ENCODE measurements at places on chromosomes 16 and 17.

- ATAC-seq: no peak
Measured at GRCh38 chr16:30720694-30721093, 21.7 kb downstream of the SRCAP start.

GRCh38 chr16:30858829-30859423, 35.0 kb downstream of the BCL7C start:
- 0 out of 3 replicates have a peak, but pooled peaks have one; percentile 19 for ATAC-seq

DNA sequence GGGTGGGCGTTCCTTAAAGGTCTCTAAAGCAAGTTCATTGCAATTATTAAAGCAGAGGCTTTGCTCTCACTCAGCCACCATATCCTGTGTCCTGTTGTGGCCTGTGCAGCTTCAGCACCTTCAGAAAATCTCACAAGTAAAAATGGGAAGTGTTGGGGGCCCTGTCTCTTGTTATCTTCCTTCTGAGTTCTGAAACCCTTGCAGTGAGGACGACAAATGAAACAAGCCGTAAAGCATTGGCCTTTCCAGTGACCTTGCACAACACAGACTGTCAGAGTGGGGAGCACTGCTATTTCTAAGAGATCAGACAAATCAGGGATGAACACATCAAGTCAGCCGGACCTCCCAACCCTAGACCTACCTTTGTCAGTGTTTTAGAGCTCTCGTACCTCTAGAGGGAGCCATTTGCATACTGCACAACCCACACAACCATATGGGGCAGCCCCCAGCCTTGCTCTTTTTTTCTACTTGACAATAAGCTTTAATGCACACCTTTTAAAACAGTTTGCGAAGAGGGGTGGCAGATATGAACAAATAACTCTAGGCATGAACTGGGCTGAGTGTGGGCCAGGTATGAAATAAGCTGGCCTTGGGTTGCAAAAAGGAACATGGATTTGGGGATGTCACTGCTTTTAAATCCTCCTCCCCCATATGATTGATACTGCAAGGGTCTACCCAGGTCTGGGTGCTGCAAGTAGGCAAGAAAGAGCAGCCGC, 89.8 kb downstream of the KATNIP start:
- peak; percentile 91 for ATAC-seq

DNA sequence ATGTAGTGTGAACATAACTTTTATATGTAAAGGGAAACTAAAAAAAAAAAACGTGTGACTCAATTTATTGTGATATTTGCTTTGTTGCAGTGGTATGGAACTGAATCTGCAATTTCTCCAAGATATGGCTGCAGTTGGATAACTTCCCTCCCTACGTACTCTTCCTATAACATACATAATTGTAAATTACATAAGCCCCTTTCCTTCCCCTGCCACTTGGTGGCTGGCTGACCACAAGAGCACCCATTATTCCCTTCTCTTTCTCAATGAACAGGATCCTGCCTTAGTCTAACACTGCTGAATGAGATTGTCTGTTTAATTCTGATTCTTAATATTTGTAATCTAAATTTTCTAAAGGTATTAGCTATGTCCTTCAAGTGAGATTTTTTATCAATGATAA, 27.8 kb downstream of the CCL4 start:
- ATAC-seq: no peak

- ATAC-seq: no peak
Measured at GRCh38 chr17:58353389-58353825, 1.4 kb upstream of the SUPT4H1 start.

- ATAC-seq: no peak
Measured at GRCh38 chr17:1906662-1907101, 76.9 kb downstream of the RPA1 start.

DNA sequence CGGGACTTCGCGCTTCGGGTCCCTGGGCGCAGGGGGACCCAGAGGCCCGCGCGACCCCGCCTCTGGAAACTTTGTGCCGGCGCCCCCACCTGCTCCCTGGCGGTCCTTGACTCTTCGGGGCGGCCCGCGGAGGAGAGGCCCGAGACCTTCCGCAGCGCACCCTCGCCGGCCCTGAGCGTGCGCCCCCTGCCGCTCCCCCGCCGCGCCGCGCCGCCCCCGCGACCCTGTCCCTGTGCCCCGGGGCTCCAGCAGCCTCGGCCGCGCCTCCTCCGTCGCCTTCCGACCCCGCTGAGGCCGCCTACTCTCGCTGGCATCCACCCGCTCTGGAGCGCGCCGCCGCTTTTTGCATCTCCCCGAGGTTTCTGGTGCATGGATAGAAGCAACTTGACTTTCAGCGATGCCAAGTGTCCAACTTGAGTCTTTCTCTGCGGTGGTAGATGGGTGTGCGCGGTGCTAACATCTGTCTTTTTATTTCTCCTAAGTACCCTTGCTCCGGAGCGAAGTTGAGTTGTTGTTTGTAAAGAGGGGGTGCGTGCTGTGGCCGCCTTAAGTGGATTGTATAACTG, 414 bp downstream of the DUSP14 start:
- ATAC-seq: peak; percentile 15

- ATAC-seq: no peak
Measured at GRCh38 chr17:76742958-76743357, 5.0 kb downstream of the MFSD11 start.

GRCh38 chr16:24776501-24777220, 47.2 kb downstream of the TNRC6A start:
- ATAC-seq: peak; percentile 59

DNA sequence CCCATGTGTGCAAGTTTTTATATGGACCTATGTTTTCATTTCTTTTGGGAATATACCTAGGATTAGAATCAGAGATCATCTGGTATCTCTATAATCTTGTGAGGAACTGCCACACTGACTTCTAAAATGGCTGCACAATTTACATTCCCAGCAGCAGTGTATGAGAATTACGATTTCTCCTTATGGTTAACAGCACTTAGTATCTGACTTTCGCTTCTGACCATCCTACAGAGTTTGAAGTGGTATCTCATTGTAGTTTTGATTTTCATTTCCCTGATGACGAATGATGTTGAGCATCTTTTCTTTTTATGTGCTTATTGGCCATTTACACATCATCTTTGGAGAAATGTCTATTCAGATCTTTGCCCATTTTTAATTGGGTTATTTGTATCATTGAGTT, 10.0 kb downstream of the C16orf96 start:
- ATAC-seq: no peak

- ATAC-seq: no peak
Measured at GRCh38 chr16:86170720-86171119, 271.8 kb downstream of the IRF8 start.

GRCh38 chr16:57870753-57871454, 68.6 kb upstream of the KIFC3 start:
- ATAC-seq: no peak

DNA sequence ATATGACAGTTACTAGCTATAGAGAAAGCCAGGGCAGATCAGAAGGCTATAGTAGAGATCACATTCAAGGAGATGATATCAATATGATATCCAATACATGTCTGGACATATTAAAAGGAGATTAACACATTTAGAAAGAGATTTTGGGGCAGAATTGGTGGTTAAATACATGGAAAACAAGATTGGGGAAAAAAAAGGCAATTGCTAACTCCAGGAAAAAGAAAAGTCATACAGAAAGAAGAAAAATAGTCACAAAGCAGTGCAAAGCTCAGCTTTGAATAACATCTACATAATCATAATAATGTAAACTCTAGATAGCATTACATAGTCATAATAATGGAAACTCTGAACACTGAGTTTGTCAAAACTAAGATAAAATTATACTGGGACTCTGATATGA, 40.6 kb downstream of the MYH11 start:
- no peak for ATAC-seq

GRCh38 chr16:78786635-78787034, 687.2 kb downstream of the WWOX start:
- ATAC-seq: no peak

DNA sequence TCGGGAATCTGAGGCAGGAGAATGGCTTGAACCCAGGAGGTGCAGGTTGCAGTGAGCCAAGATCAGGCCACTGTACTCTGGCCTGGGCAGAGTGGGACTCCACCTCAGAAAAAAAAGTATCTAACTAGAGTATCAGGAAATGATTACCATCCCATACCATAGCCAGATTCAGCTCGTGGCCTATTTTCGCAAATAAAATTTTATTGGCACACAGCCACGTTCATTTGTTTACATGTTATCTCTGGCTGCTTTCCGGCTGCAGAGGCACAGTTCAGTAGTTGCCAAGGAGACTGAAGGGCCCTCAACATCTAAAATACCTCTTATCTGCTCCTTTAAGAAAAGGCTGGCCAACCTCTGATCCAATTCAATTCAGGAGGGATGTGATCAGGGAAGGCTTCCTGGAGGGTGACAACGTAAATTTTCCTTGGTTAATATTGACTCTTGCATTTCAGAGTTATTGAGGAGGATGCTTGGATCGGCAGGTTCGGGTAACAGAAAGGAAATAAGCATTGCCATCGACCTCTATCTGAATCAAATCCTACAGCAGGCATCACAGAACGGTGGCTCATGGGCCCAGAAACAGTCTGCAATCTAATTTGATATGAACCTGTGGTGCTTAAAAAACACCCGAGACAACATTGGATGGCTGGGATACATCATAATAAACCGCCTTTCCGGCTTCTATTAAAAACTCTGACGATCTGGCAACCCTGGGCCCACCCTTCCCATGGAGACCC, 73.8 kb downstream of the XYLT1 start:
- ATAC-seq: peak; percentile 56

DNA sequence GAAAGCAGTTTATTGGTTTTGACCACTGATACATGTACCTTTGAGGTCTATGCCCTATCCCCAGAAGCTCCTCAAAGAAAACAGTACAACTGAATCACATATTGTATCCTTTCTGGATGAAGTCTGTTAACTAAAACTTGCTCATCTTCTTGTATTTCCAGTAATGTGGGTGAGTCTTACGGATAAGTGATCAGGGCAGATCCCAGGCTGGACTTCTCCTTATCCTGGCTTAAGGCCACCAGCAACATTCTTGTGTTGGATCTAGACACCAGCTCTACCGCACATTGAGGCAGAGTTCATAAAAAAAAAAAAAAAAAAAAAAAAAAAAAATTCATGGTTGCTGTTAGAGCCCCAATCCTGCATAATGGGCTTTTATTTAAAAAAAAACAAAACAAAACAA, 536.7 kb upstream of the HSBP1 start:
- no peak for ATAC-seq

DNA sequence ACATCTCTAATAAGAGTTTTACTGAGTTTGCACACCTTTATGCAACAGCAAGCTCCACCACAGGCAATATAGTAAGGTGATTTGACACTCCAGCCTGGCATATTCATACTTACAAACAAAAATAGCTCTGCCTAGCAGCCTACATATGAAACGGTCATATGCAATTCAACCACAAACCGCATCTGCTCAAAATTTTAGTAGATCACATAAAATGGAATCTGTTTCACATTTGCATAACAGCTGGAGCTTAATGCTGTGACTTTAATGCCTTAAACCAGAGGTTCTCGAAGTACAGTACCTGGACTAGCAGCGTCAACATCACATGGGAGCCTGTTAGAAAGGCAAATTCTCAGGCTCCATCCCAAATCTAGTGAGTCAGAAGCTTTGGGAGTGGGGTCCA, 578.4 kb downstream of the CDH11 start:
- ATAC-seq: no peak

DNA sequence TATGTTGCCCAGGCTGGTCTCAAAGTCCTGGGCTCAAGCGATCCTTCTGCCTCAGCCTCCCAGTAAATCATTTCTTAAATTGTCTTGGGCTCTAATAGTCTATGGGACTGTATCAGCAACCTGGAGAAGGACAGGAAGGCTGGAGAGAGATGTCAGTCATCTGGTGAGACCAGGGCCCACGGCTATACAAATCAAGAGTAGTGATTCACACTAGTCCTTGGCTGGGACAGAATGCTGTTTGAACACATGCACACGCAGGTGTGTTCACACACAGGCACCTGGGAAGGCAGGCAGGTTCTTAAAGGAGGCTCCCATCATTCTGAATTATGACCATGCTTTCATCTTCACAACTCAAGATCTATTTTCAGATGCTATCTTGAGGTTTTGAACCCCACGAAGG, 14.1 kb downstream of the NQO1 start:
- no peak for ATAC-seq

- ATAC-seq: no peak
Measured at GRCh38 chr17:81418710-81419318, 23.6 kb downstream of the BAHCC1 start.

DNA sequence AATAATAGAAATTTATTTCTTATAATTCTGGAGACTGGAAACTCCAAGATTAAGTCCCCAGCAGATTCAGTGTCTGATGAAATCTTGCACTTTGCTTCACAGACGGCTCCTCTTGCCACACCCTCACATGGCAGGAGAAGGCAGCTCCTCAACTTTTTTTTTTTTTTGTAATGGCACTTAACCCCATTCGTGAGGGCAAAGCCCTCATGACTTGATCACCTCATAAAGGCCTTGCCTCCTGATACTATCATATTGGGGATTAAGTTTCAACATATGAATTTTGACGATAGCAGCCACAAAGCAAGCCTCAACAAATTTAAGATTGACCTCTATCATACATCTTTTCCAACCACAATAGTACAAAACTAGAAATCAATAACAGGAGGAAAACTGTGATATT, 42.3 kb upstream of the CDYL2 start:
- no peak for ATAC-seq

Measured in SK-N-SH treated with all-trans-retinoic acid at 6 μM for 48 hours (cell line).